ENCODE measurements at places on chromosomes 3 and 15.

DNA sequence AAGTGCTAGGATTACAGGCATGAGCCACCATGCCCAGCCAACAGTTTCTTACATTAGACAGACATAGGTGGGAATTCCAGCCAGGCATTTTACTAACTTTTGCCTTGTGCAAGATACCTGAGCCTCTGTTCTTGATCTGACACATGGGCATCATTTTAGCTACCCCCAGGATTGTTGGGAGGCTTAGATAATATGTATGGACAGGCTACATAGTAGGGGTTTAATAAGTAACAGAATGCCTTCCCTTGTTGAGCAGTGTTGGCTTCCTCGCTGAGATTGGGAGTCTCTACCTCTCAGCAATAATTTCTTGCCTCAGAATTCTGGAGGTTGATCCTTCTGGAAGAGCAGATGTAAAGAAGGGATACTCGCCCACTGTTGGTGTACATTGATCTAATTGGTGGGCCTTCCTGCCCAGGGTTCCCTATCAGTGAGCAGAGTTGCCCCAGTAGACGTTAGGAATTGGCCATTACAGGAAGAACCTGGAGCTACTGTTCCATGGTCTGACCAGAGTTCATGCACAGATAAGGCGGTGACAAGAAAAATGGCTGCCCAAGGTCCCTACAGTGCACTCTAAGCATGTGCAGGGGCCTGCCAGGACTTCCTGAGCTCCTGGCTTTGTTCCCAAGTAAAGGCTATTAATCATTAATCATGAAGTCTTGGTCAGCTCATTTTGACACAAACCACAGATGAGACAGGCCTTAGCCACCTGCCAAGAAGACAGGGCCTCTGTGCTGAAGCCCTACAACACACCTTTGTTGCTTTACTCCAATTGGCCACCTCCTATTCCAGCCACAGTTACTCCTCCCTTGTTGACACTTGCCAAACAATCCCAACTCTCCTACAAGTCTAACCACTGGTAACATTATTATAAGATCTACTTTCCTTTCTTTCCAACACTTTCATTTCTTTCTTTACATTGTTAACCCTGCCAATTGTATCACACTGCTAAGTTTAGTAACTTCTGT lies 5.0 kb upstream of the IL17RE start:
- no peak for DNase-seq

- DNase-seq = no peak
These were observed 31.1 kb downstream of the SERP1 start for GRCh38 chr3:150515210-150515609.

GRCh38 chr3:63400246-63400860 lies 122.2 kb downstream of the SYNPR start:
- DNase-seq = no peak

DNA sequence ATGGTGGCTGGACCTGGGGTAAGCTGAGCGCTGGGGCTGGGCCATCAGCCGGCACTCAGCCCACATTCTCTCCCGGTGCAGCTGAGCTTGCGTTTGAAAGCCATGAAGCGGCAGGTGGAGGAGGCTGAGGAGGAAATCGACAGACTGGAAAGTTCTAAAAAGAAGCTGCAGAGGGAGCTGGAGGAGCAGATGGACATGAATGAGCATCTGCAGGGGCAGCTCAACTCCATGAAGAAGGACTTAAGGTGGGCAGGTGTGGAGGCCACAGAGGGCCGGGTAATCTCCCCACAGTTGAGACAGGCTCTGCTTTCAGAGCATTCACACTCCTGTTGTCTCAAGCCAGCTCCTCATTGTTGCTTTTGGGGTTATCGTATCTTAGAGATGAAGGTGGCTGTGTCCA lies 45.7 kb upstream of the MYZAP start:
- DNase-seq = no peak

DNA sequence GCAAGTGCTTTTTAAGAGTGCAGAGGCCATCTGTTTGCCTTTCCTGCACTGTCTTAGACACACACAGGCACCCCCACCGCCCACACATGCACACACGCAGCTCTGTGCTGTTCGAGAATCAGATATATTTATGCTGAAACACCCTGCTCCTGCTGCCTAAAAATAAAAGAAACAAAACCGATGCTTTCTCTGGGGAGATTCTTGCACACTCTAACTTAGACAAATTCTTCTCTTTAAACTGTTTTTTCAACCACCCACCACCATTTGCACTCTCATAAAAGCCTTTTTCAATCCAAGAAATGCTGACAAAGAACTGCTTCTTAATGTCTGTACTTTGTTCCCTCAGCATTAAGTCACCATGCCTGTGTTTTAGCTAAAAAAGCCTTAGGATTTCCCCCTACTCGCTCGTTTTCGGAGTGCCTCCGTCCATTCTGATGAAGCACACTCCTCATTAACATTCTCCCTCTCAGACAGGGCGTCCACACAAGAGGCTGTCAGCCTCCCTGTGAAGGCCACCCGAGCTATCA lies 26.2 kb downstream of the SLC12A8 start:
- DNase-seq = no peak

Data from activated naive CD4-positive, alpha-beta T cell treated with anti-CD3 and anti-CD28 coated beads, Interleukin-2, amount 10 ng/mL, durations not matched to agents 7 days and 5 days (primary cell).